Activated CD8-positive, alpha-beta memory T cell treated with anti-CD3 and anti-CD28 coated beads for 1 hour (primary cell): ENCODE measurements at places on chromosomes 5 and 9.

DNA sequence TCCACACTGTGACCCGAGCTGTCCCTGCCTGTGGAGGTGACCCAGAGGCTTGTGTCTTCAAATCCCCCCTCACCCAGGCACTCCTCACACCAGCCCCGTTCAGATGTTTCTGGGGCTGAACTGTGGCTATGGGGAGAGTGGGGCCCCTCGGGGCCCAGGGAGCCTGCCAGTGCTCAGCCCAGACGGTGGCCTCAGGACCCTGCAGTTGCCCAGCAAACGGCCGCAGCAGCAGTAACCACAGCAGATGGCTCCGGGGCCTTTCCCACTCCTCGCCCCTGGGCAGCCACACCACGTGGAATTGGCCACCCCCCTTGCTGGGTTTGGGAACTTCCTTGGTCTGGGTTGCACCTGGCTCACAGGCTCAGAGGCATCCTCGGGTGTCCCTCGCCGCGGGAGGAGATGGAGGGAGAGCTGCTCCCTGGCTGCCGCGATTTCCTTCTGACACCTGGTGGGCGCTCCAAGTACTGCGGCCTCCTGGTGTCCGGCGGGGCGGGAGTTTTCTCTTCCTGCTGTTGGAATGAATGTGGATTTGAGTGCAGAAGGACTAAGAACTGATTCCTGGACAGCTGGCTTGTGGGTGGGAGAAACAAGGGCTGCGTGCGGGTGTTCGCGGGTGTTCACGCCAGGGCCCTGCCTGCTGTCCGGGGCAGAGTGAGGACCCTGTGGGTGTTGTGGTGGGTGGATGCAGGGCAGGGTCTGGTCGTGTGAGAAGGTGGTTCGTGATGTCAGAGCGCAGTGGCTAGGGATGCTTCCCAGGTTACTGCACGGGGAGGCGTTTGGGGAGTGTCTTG lies 97.5 kb downstream of the COL5A1 start:
- no peak for DNase-seq

- no peak for DNase-seq
Measured at GRCh38 chr5:171997011-171997410, 9.4 kb downstream of the FBXW11 start.

DNA sequence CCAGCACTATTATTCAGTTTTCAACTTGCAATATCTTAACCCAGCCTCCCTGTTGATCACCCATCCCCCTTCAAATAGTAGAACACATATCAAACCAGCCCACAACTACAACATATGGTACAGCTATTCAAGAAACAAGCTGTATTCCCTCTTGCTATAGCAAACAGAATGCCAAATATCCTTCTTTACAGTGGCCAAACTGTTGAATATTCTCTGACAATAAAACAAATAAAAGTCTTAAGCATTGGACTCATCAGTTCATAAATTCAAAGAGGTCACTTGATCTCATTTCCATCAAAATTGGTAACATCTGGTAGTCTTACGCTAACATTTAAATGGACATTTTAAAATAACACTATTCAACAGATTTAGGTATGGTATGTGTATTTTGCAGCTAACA lies 350.8 kb downstream of the EFNA5 start:
- DNase-seq: no peak

- DNase-seq: no peak
Measured at GRCh38 chr5:11977904-11978303, 73.7 kb upstream of the CTNND2 start.

- no peak for DNase-seq
Measured at GRCh38 chr9:133769511-133770075, 31.4 kb upstream of the SARDH start.
